ENCODE measurements at places on chromosomes 4 and X.

- DNase-seq = no peak
These were observed 102.1 kb upstream of the AP1S2 start for GRCh38 chrX:15956681-15957080.

DNA sequence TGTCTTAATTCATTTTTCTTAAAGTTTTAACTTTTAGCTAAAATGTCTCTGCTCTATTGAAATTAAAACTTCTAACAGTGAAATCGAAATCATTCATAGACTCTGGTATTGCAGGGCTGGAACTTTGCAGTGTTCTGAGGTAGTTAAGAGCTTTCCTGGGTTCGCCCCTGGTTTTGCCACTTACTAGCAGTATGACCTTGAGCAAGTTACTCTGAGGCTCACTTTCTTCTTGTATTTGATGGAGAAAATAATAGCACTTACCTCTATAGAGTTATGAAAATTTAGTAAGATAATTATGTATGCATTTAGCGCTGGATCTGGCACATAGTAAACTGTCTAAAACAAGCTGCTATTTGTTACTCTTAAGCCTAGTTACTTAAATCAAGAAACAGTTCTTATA lies 1.7 kb downstream of the SLAIN2 start:
- DNase-seq = no peak

GRCh38 chr4:1836650-1837049 lies 19.3 kb downstream of the LETM1 start:
- no peak for DNase-seq

- DNase-seq = no peak
These were observed 28.2 kb downstream of the PNMA6E start for GRCh38 chrX:153372949-153373348.

DNA sequence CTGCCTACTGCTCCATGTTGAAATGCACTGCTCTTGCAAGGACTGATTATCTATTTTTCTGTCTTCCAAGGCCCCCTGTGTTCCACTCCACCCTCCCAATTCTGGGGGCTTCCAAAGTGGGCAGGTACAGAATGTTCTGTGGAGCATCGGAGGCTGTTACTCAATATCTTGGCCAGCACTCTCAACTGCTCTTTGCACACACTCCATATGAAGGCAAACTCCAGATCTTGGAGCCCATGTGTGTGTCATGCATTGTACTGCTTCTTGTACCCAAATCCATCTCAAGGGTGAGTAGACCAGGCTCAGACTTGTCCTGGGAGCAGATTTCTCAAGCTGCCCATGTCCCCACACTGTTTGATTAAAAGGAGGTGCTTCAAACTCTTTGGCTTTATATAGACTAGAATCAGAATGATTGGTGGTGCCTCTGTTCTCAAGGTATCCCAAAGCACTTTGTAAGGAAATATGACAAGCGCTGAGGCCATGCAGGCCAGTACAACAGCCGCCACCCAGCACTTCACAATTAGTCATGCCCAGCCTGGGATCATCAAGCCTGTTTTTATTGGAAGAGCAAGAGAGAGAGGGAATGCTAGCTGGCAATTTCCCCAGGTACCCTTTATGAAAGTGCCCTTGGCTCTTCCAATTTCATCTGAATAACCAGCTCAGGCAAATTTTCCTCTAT lies 44.3 kb downstream of the AR start:
- DNase-seq = no peak

DNA sequence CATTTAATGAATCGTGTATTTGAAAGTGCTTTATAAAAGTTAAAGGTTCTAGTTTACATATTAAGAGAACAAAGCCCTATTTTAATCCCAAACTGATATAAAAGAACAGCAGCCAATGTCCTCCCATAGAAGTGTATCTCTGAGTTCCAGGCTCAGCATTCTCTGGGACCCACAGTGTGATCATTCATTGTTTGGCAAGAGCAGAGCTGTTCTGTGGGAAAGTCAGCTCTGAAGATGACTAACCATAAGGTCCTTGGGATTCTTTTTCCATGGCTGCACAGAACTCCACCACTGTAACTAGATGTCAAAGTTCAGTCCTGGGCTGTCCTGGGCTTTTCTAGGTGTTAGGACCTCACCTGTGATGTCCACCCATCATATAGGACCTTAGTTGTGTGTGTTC lies 157.0 kb upstream of the TLL1 start:
- no peak for DNase-seq

DNA sequence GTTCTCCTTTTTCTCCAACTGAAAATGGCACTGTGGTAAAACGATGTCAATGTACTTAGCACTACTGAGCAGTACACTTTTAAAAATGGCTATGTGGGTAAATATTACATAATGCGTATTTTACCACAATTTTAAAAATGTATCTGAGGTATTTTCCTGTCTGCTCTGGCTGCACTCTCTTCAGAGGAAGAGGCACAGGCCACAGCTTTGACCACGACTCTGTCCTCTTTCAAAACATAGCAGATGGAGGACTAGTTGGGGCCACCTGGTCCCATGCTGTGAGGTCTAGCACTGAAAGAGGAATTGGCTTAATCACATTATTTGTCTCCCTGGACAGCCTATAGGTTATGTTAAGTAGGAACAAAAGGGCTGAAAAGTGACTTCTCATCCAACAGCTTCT lies 5.2 kb downstream of the KCNE5 start:
- DNase-seq = no peak

- no peak for DNase-seq
These were observed 415.4 kb downstream of the SPRY1 start for GRCh38 chr4:123812066-123812390.

GRCh38 chr4:14152834-14153519 lies 525.5 kb upstream of the BOD1L1 start:
- no peak for DNase-seq

DNA sequence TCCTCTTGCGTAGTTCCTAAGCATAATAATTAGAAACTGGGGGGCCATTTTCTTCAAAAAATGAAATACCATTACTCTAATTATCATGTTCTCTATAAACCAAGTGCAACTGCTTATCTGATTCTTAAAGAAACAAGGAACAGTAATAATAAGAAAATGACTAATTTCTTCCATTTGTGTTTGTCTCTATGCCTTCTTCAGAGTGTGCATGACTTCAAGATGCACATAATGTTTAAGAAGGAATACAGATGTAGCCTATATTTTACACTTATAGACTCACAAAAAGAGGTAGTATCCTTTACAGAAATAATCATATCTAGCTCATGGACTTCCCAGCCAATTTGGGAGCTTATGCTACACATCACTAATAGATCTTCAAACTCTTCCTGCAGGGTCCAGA lies 131.7 kb downstream of the CHRNA9 start:
- DNase-seq = no peak

DNA sequence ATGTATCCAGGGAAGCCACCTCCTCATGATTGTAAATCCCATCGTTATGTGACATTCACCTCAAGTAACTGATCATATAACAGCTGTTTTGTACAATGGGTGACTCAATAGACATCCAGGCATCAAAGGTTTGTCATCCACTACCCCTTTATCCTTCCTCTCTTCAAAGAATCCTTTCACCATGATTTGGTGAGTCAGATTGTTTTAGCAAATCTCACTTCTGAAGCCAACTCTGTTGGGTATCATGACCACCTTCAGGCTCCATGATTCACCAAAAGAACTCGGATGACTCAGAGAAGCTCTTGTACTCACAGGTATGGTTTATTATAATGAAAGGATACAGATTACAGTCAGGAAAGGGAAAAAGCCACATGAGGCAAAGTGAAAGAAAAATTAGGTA lies 132.1 kb downstream of the PWWP3B start:
- DNase-seq = no peak
